Mucosa of gallbladder (tissue), 1 donor: ENCODE measurements at places on chromosomes 11 and 22. TPM values are rescaled to one million over a fixed set of nuclear protein-coding genes. Genes with fewer than 3 reads are reported as not detected.

MYRF gene
- 320 TPM for total RNA-seq

PTPRJ gene
- 53.4 TPM for total RNA-seq

MRGPRG gene
- not detected for total RNA-seq

OR8K5 gene
- total RNA-seq, result not detected

CBX6 gene
- total RNA-seq, result 97.5 TPM

IGHMBP2 gene
- total RNA-seq, result 20.7 TPM

DNA sequence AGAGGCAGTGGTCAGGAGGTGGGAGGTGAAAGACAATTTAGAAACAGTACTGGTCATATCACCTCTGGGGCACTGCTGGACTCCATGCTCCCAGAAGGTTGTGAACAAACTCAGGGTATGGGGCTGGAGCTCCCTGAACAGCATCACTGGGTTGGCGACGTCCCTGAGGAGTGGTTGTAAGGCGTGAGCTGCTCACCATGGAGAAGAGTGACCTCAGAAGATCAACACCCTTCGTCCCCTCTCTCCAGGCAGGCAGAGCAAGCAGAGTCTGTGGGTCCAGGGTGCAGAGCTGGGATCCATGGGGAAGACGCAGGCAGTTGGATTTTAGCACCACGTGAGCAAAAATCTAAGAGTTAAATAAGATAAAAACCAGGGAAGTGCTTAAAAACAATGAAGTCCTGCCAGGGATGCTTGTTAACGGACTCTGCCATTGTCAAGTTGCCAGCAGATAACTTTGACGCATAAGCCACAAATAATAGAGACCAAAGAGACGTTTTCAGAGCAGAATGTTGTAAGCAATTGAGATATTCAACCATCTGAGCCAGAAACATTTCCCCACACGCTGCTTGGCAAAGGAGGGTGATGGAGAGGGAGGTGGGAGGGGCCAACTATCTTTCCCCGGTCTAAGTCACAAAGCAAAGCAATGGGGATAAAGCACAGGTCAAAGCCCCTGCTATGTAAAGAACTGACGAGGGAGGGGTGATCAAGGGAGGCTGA is 13.6 kb downstream of the PNPLA5 start:
- no peak for DNase-seq

DNA sequence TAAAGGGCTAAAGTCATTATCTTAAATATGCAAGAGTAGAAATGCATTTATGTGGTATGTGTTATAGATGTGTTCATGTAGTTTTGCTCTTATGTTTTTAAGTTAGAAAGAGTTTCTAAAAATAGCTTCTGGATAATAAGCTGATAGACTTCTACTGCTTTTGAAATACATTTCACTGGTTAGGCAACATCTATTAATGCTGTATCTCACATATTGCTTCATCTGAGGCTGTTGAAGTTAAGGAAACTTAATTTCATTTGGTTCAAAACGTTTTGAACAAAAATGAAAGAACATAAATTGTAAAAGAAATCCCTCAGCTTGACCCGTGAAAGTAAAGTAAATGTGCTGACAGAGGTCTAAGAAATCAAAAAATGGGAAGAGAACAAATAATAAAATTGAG is 164.0 kb upstream of the CTSC start:
- DNase-seq, result no peak

- DNase-seq, result no peak
Observed at GRCh38 chr11:121688860-121689614, 236.3 kb upstream of the SORL1-AS1 start.

GRCh38 chr22:46147061-46147460 is 3.3 kb upstream of the PPARA start:
- no peak for DNase-seq

DNA sequence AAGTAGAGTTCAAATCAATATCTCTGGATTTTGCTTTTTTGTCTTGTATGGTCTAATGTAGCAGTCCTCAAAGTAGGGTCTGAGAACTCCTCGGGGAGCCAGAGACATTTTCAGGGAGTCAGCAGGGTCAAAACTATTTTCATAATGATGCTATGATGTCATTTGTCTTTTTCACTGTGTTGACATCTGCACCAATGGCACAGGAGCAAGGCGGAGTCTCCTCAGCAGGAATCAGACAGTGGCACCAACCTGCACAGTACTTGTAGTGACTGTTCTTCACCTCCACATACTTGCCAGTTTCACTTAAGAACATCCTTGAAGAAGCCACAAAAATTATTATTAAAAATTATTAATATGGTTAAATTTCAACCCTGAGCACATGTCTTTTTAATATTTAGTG is 14.9 kb upstream of the FXYD6 start:
- no peak for DNase-seq

- no peak for DNase-seq
Observed at GRCh38 chr11:43948341-43949225, 6.1 kb downstream of the C11orf96 start.

GRCh38 chr22:34804091-34804490 is 261.9 kb upstream of the ISX start:
- DNase-seq, result no peak

- DNase-seq, result no peak
Observed at GRCh38 chr11:68194675-68195294, 18.3 kb downstream of the KMT5B start.

DNA sequence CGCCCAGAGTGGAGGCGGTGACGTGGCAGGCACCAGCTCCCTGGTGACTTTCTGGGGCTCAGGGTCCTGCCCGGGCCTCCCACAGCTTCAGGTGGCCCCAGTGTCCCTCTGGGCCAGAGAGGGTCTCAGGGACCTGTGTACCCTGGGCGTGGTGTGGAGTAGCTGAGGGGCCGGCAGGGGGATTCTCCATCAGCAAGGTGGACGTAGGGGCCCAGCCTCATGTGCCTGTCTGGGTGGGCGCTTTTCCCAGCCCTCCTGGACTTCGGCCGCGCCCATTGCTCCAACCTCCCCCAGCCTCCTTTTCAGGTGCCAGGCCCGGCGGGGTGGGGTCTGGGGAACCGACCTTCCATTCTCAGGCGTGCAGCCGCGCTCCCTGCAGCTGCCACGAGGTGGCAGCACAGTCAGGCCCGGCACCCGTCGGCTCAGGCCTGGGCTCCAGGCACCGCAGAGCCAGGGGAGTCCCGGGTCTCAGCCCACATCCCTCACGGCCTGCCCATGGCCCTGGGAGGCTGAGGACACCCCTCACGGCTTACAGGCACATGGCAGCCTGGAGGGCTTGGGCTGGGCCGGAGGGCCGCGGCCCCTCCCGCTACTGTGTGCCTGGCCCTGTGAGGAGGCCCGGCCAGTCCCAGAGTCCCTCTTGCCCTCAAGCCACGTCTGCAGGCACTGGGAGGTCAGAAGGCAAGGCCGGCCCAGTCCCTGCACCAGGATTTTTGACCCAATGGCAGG is 19.9 kb upstream of the MUC5B start:
- DNase-seq, result peak; percentile 60

DNA sequence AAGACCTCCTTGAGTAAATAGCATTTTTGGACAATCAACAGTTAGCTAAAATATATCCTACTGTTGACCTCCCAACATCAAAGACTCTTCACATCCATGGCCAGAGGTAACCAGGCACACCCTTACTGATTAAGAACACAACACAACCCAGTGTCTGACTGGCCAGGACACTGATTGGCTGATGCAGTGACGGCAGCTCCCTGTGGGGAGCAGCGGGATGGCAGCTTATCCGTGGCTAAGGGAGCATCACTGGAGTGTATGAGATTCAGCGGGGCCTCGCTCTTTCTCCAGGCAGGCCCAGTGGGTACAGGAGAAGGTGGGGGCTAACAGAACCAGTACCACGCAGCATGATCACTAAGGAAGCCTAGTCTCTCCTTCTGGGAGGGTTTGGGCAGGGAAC is 10.3 kb upstream of the IL2RB start:
- no peak for DNase-seq

DNA sequence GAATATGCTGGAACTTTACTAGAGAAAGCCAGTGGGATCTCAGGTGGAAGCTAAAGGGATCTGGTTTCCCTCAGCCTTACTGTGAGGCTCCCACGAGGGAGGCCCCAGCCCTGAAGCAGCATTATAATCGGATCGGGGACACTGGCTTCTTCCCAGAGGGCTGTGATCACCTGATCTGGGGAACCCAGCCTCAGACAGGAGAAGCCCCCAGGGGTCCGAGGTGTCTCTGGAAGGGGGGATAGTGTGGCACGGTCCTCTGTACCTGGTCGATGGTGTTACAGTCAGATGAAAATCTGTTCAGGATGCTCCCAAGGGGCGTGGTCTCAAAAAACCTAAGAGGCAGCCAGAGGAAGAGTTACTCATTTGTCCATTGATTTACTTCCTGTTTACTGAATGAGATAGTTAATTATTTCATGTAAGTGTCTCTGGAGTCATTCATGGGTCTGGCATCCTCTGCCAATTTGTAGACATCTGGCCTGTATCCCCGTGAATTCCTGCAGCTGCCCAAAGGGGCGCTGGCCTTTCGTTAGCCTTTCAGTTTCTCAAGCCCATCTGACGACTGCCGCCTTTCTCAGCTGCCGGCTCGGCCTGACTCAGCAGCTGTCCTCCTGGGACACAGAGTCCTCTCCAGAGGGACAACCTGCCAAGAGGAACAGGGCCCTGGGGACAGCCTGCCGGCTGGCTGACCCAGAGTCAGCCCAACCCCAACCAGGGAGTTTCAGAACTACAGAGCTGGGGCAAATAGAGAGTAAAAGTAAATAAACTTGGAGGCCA is 17.0 kb upstream of the KCNJ11 start:
- DNase-seq, result peak; percentile 86

DNA sequence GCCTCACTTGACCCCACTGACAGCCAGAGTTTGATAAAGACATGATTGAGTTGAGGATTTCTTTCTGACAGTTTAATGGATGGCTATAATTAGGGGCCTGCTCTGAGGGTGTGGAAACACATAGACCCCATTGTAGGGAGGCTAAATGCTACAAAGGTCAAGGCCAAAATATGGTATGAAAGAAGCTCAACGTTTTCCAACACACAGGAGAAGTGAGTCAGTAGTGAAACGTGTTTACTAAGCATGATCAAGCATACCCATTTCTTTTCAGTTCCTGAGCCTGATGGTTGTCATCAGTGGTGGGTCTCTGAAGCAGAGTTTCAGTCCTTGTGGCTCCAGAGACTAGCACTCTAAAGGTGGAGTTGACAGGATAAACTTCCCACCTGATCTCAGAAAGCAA is 69.7 kb downstream of the SNX19 start:
- no peak for DNase-seq
